IPS DF 19.7 (cell line): ENCODE measurements at places on chromosomes 1 and 21.

GRCh38 chr1:59736744-59737143, 78.0 kb upstream of the HOOK1 start:
- no peak for DNase-seq

- no peak for DNase-seq
Measured at GRCh38 chr1:67138813-67139499, 4.2 kb upstream of the C1orf141 start.

- DNase-seq, result peak; percentile 86
Measured at GRCh38 chr1:205325334-205325884, 3.9 kb upstream of the NUAK2 start.

- no peak for DNase-seq
Measured at GRCh38 chr1:59926381-59927123, at the start of gene CYP2J2. TSS of gene CYP2J2 (minus strand) at chr1:59926773. CDS start at chr1:59926746, 27 bp downstream.

DNA sequence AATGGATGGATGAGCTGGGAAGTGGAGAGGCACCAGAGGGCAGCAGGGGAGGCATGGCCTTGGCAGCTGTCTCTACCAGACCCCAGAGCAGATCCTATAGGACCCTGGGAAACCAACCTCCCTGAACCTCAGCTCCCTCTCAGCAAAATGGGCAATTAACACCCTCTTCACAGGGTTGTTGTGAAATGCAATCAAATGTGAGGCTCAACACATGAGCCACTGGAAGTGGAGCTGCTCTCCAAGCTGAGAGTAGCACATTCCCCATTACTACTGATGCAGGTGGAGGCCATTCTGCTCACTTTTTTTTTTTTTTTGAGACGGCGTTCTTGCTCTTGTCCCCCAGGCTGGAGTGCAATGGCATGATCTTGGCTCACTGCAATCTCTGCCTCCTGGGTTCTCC, 6.5 kb upstream of the SYNC start:
- DNase-seq, result no peak

DNA sequence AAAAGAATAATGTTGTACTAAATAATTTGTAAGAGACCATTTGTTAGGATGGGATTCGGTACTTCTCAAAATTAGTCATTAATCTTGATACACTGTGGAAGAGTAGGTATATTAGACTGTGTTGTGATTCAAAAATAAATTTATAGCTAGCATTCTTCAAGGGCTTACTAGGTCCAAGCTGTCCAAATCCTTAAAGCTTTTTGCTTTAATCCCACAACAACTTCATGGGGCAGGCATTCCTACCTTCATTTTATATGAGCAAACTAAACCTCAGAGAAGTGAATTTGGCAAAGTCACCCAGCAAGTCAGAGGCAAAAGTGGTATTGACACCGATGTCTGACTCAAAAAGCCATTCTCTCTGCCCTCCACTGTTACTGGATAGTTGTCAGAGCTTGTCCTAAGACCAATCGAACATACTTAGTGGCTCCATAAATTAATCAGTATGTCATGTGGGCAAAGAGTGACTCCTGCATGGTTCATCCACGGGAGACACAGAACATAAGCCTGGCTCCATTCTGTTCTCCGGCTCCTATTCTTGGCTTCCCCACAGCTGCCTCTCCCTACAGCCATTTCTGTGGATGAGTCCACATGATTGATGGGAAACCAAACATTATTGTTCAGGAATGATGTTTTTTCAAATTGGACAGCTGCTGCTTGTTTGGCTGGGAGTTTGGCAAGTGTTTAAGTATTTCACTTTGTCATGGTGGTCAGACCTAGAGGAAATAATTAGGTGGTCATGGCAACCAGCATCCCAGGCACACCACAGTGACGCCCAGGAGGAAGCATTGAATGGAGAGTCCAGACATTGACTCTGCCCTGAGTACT, 133.4 kb upstream of the FGGY start:
- DNase-seq, result no peak

DNA sequence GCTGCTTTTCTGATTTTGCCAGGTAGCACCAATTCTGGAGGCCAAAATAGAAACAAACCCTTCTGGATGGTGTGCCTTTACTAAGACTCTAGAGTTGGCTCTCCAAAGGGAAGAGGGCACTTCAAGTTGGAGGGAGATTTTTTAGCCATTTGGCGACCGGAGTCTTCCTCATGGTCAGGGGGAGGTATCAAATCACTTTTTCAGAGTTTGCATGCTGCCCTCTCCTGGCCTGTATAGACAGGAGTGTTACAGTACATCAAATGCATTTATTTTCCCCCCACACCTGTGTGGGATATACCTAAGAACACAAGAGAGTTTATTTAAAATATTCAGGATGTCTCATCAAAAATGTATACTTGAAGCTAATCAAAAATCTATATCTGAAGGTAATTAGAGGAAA, 3.2 kb downstream of the GREM2 start:
- DNase-seq, result no peak

- DNase-seq, result no peak
Measured at GRCh38 chr1:15430787-15431570, 7.3 kb upstream of the CTRC start.

GRCh38 chr1:103561643-103562395, 9.6 kb upstream of the AMY2B start:
- DNase-seq, result no peak

- DNase-seq, result no peak
Measured at GRCh38 chr1:228224198-228225164, 16.6 kb downstream of the OBSCN start.

DNA sequence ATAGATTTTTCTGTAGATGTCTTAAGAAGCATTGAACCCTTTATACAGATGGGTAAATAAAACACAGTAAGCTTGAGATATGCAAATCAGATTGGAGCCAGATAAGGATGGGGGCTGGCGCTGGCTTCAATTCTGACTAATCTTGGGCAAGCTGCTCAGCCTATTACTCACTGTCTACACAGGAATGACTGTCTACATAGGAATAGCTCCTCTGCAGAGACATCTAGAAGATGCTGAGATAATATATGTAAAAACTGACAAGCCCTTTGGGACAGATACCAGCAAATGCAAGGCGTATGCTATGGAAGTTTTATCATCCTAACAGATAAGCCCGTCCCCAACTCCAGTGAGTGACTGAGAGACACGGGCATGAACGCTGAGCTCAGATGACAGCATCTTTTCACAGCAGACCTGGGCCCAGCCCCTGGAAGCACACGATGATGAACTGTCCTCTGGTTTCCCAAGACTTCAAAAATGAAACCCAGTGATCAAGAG, 1.7 kb downstream of the CLDN14 start:
- DNase-seq, result no peak

GRCh38 chr1:23029337-23029736, 10.1 kb downstream of the KDM1A start:
- DNase-seq, result no peak

DNA sequence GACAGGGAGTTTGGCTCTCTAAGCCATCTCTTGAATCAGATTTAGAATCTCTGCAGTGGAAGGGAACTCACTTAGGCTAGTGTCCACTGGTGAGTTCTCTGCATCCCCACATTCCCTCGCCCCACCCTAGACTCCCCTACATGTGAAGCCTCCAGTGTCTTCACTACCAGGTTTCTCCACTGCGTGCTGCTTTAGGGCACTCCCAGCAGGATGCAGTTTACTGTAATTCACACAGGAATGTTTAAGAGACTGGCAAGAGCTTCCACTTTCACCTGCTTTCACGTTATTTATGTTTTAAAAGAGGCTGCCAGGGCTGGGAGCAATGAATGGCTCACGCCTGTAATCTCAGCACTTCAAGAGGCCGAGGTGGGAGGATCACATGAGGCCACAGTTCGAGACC, 60.2 kb downstream of the KAZN start:
- no peak for DNase-seq

DNA sequence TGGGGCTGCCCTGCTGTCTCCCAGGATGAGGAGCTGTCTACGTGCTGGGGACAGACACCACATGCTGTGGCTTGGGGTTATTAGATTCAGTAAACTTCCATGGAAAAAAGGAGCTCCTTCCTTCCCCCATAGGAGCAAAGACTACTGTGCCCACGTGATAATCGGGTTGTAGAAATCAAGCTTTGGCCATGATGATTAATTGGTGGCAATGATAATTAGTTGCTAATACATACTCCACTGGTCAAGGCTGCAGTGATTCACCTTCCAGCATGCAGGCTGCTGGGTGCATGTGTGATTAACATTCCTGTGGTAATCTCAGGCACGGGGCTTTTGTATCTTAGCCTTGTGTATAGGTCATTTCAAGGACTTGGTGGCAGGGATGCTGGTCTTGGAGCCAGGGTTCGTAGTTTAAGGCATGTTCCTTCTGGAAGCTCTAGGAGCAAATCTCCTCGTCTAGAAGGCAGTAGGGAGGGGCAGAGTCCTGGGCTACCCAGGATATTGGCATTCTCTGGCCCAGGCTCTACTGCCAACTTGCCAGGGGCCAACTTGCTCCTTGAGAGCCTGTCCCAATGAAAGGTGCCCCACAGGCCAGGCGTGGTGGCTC, 41.4 kb downstream of the TMCO4 start:
- DNase-seq, result no peak

- DNase-seq, result peak; percentile 15
Measured at GRCh38 chr1:74629283-74629682, 44.3 kb downstream of the ERICH3 start.

DNA sequence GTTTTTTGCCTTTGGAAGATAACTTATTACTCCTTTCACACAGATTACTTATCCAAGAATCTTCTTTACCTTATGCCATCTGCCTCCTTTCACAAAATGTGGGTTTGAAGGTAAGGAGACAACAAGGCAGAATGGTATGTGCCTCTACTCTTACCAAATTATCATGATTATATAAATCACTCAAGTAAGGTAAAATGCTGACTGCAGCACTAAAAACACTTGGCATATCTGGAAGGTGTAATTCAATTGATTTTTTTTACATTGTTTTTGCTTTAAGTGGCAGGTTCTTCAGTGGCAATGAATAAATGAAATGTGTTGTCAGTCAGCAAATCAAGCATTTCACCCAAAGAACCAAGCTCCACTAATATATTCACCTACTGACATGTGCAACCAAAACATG, 346.1 kb downstream of the OMA1 start:
- no peak for DNase-seq
